ENCODE measurements at places on chromosomes 4 and X.

DNA sequence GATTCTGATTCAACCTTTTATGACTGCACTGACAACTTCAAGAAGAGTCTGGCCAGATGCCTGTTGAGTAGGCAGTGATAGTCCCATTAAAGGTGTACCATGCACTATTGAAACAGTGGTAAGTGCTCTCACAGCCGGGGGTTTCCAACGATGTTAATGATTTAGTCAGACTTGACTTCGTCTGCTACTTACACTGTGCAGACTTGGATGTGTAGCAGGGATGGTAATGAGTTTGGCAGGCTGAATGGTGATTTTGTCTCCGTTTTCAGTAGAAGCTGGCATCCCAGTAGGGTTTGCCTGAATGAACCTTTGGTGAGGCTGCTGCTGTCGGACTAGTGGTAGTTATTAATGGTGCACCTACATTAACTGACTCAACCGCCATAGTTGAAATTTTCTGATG is 52.0 kb upstream of the TMSB15B start:
- no peak for DNase-seq

- peak; percentile 58 for DNase-seq
Measured at GRCh38 chrX:154804957-154805695, at the start of gene MPP1. TSS of gene MPP1 (minus strand) at chrX:154805485. CDS start at chrX:154805373, 112 bp downstream.

- no peak for DNase-seq
Measured at GRCh38 chr4:177582992-177583391, 140.8 kb upstream of the AGA start.

GRCh38 chr4:37732526-37733186 is 46.5 kb upstream of the RELL1 start:
- DNase-seq = no peak

DNA sequence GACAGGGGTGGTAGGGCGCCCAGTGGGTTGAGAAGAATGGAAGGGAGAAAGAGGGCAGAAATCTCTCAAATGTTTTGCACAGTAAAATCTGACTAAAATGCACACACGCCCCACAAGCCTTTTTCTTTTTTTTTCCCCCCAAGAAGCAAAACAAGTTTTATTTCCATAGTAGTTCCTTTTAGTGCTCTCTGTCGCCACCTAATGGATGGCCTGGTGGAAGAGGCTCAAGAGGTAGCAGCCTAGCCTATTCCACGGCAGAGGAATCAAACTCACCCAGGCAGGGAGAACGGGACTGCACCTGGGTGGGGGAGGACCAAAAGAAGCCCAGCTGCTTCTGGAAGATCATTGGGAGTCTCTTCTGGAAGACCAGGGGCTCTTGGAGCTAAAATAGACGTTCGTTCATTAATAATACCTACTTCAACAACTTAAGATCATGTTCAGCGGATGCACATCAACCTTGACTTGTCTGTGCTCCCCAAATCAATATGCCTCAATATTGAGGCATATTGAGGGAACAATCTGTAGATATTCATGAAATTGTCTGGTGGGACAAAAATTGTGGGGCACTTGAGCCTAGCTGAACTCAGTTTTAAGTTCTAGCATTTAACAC is 31.6 kb upstream of the IRAK1 start:
- DNase-seq = peak; percentile 63

GRCh38 chr4:154707877-154708276 is 35.9 kb upstream of the LRAT start:
- no peak for DNase-seq

- no peak for DNase-seq
Measured at GRCh38 chr4:48746608-48747362, 33.3 kb downstream of the FRYL start.

- no peak for DNase-seq
Measured at GRCh38 chr4:158159054-158159717, 13.6 kb downstream of the GASK1B start.

DNA sequence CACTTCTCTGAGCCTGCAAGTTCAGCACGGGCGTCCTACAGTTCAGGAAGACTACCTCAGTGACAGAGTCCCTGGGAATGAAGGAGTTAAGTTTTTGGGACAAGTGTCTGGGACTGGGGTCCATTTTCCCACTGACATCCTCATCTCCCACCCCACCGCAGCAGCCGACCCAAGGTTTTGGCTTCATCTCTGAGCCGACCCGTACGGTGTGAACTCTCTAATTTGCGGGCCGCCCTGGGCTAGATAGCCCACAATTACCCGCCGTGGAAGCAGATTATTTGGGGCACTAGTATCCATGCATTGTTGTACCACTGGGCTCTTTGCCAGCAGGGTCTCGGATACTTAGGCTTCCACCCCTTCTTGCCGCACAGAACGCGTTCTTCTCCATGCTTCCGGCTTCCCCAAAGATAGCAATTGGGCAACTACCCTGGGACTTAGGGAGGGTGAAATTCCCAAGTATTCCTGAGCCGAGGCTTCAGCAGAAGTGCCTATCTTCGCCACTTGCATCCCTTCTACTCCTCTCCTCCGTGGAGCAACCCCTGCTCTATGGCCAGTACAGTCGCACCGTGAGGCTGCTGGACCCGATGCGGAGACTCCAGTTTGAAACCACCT is 2.4 kb downstream of the IL1RAPL2 start:
- no peak for DNase-seq

- DNase-seq = no peak
Measured at GRCh38 chrX:13091111-13091765, 46.8 kb upstream of the FAM9C start.

- no peak for DNase-seq
Measured at GRCh38 chr4:117700111-117700892, 334.0 kb upstream of the NDST3 start.
